Mesendoderm (in vitro differentiated cells): ENCODE measurements at places on chromosomes 1 and 21.

- DNase-seq, result no peak
Observed at GRCh38 chr1:161088587-161089110, 709 bp downstream of the NECTIN4 start.

DNA sequence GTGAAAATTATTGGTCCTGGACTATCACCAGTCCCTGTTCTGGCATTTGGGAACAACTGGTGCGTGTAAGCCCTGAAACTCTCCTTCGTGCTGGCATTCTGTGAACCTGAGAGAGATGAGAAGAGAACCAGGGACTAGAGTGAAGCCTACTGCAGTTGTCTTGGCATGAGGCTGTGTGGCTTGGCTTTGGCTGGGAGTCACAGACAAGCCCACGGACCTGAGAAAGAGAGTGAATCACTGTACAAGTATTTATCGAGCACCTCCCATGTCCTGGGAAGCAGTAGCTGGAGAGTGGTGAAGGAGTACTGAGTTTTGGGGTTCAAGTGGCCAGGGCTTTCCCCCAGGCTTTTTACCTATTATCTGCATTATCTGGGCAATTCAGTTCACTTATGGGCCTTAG lies 63.3 kb downstream of the FGGY start:
- DNase-seq, result no peak

DNA sequence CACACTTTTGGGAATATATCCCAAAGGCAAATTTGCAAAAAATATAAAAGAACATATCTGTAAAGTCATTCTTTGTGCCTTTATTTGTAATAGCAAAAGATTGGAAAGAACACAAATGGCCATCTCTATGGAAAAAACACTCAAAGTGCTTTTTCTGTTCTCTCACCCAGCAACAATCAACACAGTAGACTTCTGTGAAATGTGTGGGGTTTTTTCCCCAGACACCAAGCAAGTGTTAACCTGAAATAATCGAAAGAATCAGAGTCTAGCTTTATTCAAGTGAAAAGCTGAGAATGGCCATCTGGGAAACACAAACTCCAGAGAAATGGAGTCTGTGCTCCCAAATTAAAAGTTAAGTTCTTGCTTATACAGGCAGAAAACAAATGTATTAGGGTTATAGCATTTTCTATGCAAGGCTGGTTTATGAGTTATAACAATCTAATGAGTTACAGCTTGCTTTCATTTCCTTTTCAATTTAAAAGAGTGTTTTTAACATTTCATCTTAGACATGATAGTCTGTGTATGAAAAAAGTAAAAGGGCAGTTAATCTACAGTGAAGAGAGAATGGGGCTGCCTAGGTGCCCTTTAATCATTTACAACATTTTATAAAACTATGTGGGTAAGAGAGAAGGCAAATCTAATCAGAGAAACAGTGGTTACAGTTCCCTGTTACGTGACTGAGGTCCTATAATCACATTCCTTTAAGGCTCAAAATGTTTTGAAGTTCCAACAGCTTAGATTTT lies 46.6 kb downstream of the SLC30A7 start:
- DNase-seq, result no peak

DNA sequence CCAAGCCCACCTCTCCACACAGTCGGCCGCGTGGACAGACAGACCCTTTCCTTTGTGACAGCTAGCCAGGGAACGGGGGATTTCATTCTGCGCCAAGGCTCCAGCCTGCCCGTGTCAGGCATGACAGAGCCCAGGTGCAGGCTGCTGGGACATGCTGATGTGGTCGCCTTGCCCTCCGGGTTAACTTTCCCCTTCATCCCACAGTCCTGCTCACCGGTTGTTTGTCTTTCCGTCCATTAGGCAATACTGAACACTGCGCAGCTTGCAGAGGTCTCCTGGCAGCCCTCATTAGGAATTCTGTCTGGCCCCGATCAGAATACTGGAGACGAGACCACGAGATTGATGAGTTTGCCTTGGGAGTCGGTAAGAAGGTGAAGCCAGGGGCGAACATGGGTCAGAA lies 62.8 kb downstream of the SPSB1 start:
- no peak for DNase-seq

DNA sequence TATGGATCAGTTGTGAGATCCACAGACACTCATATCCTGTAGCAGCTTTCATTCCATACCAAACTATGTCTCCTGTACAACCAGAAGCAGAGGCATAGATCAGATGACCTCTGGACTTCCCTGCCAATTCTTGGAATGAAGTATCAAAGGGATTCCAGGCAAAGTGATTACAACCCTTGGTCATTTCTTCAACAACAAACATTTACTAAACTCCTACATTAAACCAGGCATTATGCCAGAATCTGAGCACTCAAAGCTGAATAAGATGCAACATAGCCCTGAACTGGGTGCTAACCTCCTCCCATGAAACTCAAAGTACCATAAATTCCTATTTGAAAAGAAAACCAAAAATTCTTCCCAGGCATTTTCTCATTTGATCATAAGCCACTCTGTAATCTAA lies 121.2 kb upstream of the SGIP1 start:
- DNase-seq, result no peak

- DNase-seq, result no peak
Observed at GRCh38 chr1:35925741-35926140, 5.2 kb upstream of the AGO3 start.

- DNase-seq, result no peak
Observed at GRCh38 chr1:106937104-106937503, 119.4 kb upstream of the PRMT6 start.

DNA sequence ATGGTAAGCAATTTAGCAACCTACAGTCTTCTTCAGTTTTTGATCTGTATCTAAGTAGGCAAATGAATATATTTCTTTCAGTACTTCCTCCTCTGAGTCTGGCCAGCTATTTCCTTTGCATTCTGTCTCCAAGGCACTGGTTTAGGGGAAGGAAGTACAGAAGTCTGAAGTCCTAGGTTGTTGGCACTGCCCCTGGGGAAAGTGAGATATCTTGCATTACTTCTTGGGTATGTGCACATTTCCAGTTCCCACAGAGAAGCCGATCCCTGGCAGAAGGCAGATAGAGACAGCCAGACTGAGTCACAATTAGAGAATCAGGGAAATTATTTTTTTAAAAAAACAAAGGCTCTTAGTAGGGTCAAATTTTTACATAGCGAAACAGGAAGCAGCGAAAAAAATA lies 98.8 kb downstream of the RASAL2 start:
- peak; percentile 13 for DNase-seq

DNA sequence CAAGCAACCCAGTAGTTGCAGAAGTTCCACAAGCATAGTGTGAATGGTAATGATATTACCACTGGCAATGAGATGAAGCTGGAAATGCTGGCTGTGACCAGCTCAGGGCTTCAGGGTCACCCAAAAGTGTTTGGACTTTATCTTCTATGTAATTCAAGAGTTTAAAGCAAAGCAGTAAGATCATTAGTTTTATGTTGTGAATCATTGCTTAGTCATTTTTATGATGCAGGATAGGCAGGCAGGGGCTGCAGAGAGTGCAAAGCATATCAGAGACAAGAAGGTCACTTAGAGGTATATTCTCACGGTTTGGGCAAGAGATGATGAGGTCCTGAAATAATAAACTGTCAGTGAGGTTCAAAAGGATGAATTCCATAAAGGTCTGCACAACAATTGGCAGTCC lies 147.4 kb downstream of the OLFM3 start:
- no peak for DNase-seq

GRCh38 chr1:184152434-184152898 lies 100.9 kb downstream of the TSEN15 start:
- no peak for DNase-seq

DNA sequence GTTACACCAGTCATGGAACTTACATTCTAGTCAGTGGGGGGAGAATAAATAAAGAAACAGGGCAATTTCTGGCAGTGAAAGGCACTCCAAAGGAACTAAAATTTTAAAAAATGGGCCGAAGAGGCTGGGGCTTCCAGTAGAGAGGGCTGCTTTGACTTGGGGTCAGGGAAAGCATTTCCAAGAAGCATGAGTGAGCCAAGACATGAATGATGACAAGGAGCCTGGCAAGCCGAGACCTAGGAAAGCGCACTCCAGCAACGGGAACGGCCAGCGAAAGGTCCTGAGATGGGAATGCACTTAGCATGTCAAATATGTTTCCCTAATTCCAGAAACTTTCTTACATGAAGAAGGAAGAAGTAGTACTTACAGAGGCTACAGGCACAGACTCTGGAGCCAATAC lies 95.4 kb upstream of the NGF start:
- DNase-seq, result no peak

- peak; percentile 78 for DNase-seq
Observed at GRCh38 chr1:12063141-12064072, at the start of gene TNFRSF8. TSS of gene TNFRSF8 (plus strand) at chr1:12063303. CDS start at chr1:12063599, 296 bp downstream.

GRCh38 chr1:192887426-192887825 lies 78.6 kb downstream of the RGS2 start:
- DNase-seq, result peak; percentile 77
